ENCODE measurements at places on chromosomes 1 and 21.

- DNase-seq, result no peak
These were observed 8.9 kb upstream of the HAO2 start for GRCh38 chr1:119359730-119360129.

GRCh38 chr1:94946886-94947285, 20.0 kb upstream of the CNN3 start:
- DNase-seq, result no peak

GRCh38 chr1:210234329-210234757, 1.7 kb downstream of the SERTAD4 start:
- no peak for DNase-seq

- no peak for DNase-seq
These were observed 948 bp downstream of the SEMA4A start for GRCh38 chr1:156154317-156154749.

DNA sequence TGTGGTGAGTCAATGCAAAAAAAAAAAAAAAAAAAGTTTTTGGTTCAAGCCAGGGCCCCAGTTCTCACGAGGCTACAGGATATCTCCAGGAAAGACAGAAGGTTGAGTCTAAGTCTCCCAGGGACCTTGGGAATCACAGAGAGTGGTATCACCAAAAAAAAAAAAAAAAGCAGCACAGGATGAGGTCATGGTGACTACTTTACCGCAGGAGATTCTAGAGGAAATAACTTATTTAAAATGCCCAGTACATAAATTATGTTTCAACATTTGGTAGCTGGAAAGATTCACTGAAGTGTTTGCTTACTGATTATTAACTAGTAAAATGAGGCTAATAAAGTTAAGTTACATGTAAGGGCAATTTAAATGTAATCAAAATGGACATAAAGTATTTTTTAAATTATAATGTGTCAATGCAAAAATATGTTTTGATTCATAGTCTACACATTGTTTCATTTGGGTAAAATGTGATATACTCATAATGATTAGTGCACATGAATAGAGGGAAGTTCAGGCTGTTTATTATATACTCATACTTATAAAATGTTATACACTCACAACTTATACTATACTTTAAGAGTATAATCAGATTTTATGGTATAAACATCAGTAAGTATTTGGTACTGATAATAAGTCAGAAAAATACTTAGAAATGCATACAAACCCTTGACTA, 84.1 kb downstream of the PLPPR5 start:
- no peak for DNase-seq

GRCh38 chr1:110870721-110871388, 2.1 kb upstream of the CD53 start:
- no peak for DNase-seq

DNA sequence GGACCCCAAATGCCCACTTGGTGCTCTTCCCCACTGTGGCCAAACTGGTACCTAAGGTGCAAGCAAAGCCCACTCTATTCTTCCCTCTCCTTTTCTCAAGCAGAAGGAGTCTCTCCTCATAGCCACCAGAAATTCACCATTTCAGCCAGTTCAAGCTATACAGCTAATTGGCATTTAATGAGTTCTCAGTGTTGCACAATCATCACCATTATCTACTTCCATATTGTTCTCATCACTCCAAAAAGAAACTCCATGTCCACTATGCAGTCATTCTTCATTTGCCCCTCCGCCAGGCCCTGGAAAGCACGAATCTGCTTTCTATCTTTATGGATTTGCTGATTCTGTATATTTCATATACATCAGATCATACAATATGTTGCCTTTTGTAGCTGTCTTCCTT, 9.9 kb upstream of the ATG4C start:
- DNase-seq, result no peak

Measured in activated T-helper 1 cell treated with Interleukin-2 at 50 U/mL for 16 hours (primary cell).